ENCODE measurements at places on chromosomes 4 and X.
A peak's percentile ranks its signal among the peaks of the same experiment; 100 is the strongest.

DNA sequence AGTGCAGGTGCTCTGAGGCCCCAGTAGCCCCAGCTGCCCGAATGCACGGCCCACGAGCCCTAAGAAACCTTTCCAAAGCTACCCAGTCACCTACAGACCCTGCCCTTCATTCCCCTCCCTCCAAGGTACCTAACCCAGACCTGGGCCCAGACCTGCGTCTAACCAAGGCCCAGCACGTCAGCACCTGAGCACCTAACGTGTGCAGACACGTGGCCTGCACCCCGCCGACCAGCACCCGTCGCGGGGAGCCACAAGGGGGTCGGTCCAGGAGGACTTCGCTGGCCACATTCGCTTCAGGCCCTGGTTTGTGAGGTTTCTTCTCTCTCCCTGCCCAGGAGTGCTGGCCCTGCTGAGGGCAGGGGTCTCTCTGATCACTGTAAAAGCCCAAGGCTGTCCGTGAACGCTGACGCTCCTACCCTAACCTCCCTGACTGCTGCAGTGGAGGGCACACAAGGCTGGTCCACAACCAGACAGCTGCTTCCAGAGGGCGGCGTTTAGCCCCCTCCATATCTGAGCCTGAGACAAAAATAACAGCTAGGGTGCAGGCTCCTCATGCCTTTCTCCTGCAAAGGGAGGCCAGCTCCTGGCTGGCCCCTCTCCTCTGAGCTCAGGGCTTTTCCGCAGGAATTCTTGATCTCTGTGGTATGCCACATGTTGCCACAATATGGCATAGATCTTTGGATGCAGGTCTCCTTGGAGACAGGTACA, 31.8 kb downstream of the WDR1 start:
- peaks cover 12% of the 10 kb centered on the region for H3K4me1 ChIP-seq
- H3K36me3 ChIP-seq: peaks cover 12% of the 10 kb centered on the region
- no peak overlapping the region for H3K4me3 ChIP-seq
- no peak overlapping the region for H3K27ac ChIP-seq

- no peak overlapping the region for H3K27ac ChIP-seq
- no peaks in the 10 kb centered on the region for H3K27me3 ChIP-seq
- no peak for DNase-seq
- H3K4me3 ChIP-seq: no peak overlapping the region
- no peaks in the 10 kb centered on the region for H3K4me1 ChIP-seq
Observed at GRCh38 chr4:126361287-126361686, 1046.5 kb downstream of the FAT4 start.

DNA sequence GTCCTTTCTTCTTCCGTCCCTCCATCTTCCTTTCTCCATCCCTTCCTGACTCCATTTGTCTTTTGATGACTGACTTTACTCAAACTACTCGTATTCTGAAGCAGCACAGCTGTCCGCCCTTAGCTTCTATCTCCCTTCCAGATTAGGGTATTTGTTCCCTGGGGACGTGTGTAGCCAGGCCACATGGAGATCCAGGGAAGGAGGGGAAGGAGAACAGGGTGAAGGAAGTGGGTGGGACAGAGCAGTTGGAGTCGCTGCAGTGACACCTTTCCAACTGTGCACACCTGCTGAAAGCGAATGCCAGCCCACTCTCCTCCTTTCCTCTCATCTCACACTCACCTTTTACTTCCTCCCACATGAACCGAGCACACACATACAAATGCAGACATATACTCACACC, 323.8 kb downstream of the DCTD start:
- H3K4me1 ChIP-seq: no peaks in the 10 kb centered on the region
- no peak overlapping the region for H3K27ac ChIP-seq
- DNase-seq: no peak
- H3K36me3 ChIP-seq: no peaks in the 10 kb centered on the region

- no peaks in the 10 kb centered on the region for H3K36me3 ChIP-seq
- DNase-seq: no peak
- H3K4me3 ChIP-seq: no peak overlapping the region
Observed at GRCh38 chr4:187908079-187908561, 87.5 kb upstream of the ZFP42 start.

DNA sequence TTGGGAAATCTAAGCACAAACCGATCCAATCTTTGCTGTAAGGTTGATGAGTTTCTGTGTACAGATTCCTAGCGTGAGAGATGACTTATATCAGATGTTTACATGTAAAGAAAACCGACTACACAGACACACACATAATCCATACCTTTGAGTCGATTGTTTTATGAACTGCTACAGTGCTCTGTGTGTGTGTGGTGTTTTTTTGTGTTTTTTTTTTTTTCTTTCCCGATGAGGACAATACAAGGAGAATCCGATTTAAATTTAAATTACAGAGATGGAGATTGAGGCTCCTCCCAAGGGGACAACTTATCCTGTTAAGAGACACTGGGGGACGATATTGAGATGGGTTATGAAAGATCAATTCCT, 461 bp upstream of the SLC9A6 start:
- no peaks in the 10 kb centered on the region for H3K36me3 ChIP-seq
- H3K27me3 ChIP-seq: no peaks in the 10 kb centered on the region
- H3K27ac ChIP-seq: peak overlapping the region; percentile 90
- H3K4me3 ChIP-seq: peak overlapping the region; percentile 85
- H3K4me1 ChIP-seq: peaks cover 37% of the 10 kb centered on the region
- no peak for DNase-seq

DNA sequence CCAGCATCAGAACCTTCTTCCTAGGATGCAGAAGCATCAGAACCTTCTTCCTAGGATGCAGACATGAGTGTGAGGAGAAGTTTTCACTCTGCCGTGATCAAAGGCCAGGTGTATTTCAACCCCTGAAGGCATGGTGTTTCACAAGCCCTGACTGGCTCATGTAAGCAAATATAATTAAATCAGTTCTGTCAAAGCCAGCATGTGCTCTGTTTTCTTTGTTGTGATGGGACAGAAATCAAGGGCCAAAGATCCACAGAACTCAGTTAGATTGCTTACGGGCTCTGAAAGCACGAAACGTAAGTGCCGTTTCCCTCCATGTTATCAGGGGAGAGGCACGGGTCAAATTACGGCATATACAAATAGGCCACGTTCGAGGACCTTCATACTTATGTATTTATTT, 32.0 kb upstream of the CLDN24 start:
- DNase-seq: no peak
- peaks cover 18% of the 10 kb centered on the region for H3K27me3 ChIP-seq
- no peak overlapping the region for H3K4me3 ChIP-seq

- peaks cover 7% of the 10 kb centered on the region for H3K27me3 ChIP-seq
- no peak for DNase-seq
- no peak overlapping the region for H3K27ac ChIP-seq
Observed at GRCh38 chr4:138500869-138501268, 258.7 kb upstream of the SLC7A11 start.

GRCh38 chrX:95760356-95760755, 924.3 kb upstream of the DIAPH2 start:
- no peaks in the 10 kb centered on the region for H3K27me3 ChIP-seq
- H3K4me3 ChIP-seq: no peak overlapping the region
- no peaks in the 10 kb centered on the region for H3K36me3 ChIP-seq
- DNase-seq: no peak

DNA sequence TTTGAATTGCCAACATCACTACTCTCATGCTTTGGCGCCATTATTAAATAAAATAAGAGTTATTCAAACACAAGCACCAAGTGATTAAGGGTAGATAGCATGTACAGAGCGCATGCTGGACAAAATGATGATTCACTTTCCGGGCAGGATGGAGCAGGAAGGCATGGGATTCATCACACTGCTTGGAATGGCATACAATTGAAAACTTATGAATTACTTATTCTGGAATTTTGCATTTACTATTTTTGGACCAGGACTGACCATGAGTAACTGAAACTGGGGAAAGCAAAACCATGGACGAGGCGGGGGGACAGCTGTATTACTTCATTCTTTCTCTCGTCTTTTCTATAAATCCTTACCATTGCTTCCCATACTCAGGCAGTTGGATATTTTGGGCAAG, 28.5 kb upstream of the FGF5 start:
- peaks cover 11% of the 10 kb centered on the region for H3K27me3 ChIP-seq
- no peak overlapping the region for H3K4me3 ChIP-seq
- no peaks in the 10 kb centered on the region for H3K36me3 ChIP-seq

GRCh38 chrX:69285881-69286564, 120.8 kb upstream of the PJA1 start:
- no peaks in the 10 kb centered on the region for H3K27me3 ChIP-seq
- no peaks in the 10 kb centered on the region for H3K36me3 ChIP-seq
- DNase-seq: peak; percentile 58
- H3K4me1 ChIP-seq: no peaks in the 10 kb centered on the region

- no peak overlapping the region for H3K27ac ChIP-seq
- H3K36me3 ChIP-seq: no peaks in the 10 kb centered on the region
- peaks cover 19% of the 10 kb centered on the region for H3K27me3 ChIP-seq
- no peak for DNase-seq
- H3K4me1 ChIP-seq: peaks cover 1% of the 10 kb centered on the region
Observed at GRCh38 chr4:4843635-4844291, 15.7 kb upstream of the MSX1 start.

- peaks cover 62% of the 10 kb centered on the region for H3K4me1 ChIP-seq
- no peak for DNase-seq
- H3K27me3 ChIP-seq: no peaks in the 10 kb centered on the region
Observed at GRCh38 chr4:2812612-2813354, 19.9 kb downstream of the SH3BP2 start.

DNA sequence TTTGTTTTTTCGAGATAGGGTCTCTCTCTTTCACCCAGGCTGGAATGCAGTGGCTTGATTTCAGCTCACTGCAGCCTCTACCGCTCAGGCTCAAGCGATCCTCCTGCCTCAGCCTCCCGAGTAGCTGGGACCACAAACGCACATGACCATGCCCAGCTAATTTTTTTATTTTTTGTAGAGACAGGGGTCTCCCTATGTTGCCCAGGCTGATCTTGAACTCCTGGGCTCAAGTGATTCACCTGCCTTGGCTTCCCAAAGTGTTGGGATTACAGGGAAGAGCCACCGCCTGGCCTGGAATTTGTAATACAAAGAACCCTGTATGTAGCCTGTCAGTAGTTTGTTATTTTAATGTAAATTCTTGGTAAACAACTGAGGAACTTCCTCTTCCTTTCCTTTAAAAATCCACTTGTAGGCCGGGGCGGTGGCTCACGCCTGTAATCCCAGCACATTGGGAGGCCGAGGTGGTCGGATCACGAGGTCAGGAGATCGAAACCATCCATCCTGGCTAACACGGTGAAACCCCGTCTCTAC, 119.5 kb downstream of the PHKA2 start:
- H3K4me3 ChIP-seq: no peak overlapping the region
- no peaks in the 10 kb centered on the region for H3K4me1 ChIP-seq
- H3K36me3 ChIP-seq: no peaks in the 10 kb centered on the region
- DNase-seq: no peak

- no peak overlapping the region for H3K4me3 ChIP-seq
- peaks cover 14% of the 10 kb centered on the region for H3K4me1 ChIP-seq
- H3K27me3 ChIP-seq: no peaks in the 10 kb centered on the region
- no peak overlapping the region for H3K27ac ChIP-seq
- no peak for DNase-seq
- peaks cover 35% of the 10 kb centered on the region for H3K36me3 ChIP-seq
Observed at GRCh38 chr4:38013461-38014366, 53.5 kb downstream of the PTTG2 start.

GRCh38 chrX:2820136-2820771, 8.5 kb upstream of the GYG2 start:
- H3K27me3 ChIP-seq: peaks cover 2% of the 10 kb centered on the region
- peaks cover 4% of the 10 kb centered on the region for H3K36me3 ChIP-seq
- H3K4me3 ChIP-seq: no peak overlapping the region
- no peak overlapping the region for H3K27ac ChIP-seq
- no peak for DNase-seq

GRCh38 chr4:148116264-148116663, 325.9 kb downstream of the NR3C2 start:
- DNase-seq: no peak
- H3K27ac ChIP-seq: peak overlapping the region; percentile 83
- no peak overlapping the region for H3K4me3 ChIP-seq
- H3K36me3 ChIP-seq: peaks cover 71% of the 10 kb centered on the region

GRCh38 chr4:43133566-43133965, 241.1 kb downstream of the GRXCR1 start:
- H3K27ac ChIP-seq: no peak overlapping the region
- H3K4me1 ChIP-seq: no peaks in the 10 kb centered on the region
- no peaks in the 10 kb centered on the region for H3K27me3 ChIP-seq
- H3K4me3 ChIP-seq: no peak overlapping the region

DNA sequence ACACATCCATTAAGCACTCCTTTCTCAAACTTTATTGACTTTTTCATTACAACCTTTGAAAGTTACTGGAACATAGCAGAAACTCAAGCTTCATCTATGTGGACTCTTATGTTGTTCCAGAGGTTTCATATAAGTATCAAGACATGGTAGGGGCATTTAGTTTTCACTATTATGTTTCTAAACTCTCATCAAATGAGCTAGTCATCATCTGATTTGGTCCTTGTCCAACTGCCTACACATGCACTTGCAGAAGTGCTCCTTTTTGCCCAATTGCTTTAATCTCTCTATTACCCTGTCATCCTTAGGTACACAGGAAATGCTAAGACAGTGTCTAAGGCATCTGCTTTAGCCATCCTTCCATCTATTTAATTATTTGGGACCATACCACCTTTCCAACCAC, 42.2 kb upstream of the EPGN start:
- H3K27me3 ChIP-seq: no peaks in the 10 kb centered on the region
- H3K36me3 ChIP-seq: no peaks in the 10 kb centered on the region
- no peak overlapping the region for H3K27ac ChIP-seq
- DNase-seq: no peak

DNA sequence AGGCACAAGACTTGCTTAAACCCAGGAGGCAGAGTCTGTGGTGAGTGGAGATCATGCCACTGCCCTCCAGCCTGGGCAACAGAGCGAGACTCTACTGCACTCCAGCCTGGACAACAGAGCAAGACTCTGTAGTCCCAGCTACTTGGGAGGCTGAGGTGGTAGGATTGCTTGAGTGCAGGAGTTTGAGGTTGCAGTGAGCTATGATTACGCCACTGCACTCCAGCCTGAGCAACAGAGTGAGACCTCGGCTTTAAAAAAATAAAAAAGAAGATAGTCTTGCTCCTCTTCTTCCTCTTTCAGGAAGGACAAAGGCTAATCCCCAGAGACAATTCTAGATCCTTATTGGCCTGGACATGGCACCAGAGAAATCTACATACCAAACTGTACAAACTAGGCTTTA, 5.7 kb upstream of the PPEF2 start:
- H3K27me3 ChIP-seq: peaks cover 4% of the 10 kb centered on the region
- peaks cover 4% of the 10 kb centered on the region for H3K4me1 ChIP-seq
- no peak overlapping the region for H3K4me3 ChIP-seq
- no peak overlapping the region for H3K27ac ChIP-seq
- peaks cover 18% of the 10 kb centered on the region for H3K36me3 ChIP-seq
- no peak for DNase-seq

DNA sequence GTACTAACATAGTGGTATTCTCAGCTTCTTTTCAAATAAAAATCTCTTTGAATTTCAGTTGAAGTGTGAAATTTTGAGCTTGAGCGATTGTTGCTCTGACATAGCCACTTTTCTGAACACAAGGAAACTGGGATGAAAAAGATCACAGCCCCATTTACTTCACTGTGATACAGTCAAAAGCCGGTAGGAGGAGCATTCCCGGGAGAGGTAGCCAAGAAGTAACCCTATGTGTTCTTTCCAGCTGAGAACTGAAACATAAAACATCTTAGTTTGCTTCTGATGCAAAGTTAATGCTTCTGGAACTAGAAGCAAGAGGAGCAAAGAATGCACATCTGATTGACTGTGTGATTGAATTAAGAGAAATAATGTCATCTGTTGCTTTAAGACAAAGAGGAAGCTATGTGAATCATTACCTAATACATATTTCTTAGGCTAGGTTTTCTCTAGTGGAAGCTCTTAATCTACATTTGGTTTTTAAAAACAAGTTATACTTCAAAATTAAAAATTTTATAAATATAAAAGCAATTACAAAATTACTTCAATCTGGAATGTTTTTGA, 88.3 kb upstream of the UNC5C start:
- no peaks in the 10 kb centered on the region for H3K36me3 ChIP-seq
- no peak for DNase-seq
- H3K4me3 ChIP-seq: no peak overlapping the region
- no peak overlapping the region for H3K27ac ChIP-seq

All from naive thymus-derived CD8-positive, alpha-beta T cell (primary cell).